MCF 10A (cell line): ENCODE measurements at places on chromosomes 16 and 17.

GRCh38 chr16:89473136-89473712 lies 17.1 kb downstream of the ANKRD11 start:
- DNase-seq = no peak

GRCh38 chr17:79645022-79645776 lies 34.3 kb upstream of the RBFOX3 start:
- no peak for DNase-seq

DNA sequence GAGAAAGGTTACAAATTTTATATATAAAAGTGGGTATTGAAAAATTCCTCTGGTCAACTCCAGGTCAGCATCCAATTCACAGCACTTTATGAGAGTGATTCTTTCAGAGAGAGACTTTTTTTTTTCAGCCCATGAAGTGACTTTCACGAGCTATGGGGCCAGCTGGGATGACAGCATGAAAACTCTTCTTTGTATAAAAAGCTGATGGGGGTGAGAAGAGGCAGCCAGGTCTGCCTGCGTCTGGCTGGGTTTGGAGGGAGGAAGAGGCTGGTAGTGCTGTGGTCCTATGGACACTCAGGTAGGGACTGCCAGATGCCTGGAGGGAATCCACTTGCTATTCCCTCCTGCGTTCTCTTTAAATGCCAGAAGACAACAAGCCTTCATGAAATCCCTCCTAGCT lies 250.6 kb downstream of the UTP18 start:
- no peak for DNase-seq

GRCh38 chr17:12553625-12554024 lies 112.1 kb upstream of the MYOCD start:
- DNase-seq = no peak

- DNase-seq = no peak
These were observed 175.4 kb downstream of the AATF start for GRCh38 chr17:37123941-37124820.

DNA sequence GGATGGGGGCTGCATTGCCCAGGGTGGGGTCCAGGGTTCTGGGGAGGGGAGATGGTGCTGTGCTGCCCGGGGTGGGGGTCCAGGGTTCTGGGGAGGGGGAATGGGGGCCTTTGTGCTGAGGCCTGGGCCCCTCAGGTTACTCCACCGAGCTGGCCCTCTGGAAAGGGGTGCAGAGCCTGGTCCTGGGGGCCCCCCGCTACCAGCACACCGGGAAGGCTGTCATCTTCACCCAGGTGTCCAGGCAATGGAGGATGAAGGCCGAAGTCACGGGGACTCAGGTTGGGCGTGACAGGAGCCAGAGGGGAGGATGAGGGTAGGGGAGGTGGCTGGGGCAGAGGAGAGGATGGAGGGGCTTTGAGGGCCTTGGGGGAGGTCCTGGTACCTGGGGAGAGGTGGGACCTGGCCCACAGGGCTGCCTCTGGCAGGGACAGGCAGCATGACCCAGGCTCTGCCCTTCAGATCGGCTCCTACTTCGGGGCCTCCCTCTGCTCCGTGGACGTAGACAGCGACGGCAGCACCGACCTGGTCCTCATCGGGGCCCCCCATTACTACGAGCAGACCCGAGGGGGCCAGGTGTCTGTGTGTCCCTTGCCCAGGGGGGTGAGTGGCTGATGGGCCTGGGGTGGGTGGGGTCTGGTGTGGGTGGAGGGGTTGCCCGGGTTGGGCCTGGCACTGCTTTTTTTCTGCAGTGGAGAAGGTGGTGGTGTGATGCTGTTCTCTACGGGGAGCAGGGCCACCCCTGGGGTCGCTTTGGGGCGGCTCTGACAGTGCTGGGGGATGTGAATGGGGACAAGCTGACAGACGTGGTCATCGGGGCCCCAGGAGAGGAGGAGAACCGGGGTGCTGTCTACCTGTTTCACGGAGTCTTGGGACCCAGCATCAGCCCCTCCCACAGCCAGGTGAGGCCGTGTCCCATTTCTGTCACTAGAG lies 7.8 kb downstream of the ITGAX start:
- DNase-seq = no peak

GRCh38 chr16:73186752-73187601 lies 139.0 kb upstream of the ZFHX3 start:
- no peak for DNase-seq

DNA sequence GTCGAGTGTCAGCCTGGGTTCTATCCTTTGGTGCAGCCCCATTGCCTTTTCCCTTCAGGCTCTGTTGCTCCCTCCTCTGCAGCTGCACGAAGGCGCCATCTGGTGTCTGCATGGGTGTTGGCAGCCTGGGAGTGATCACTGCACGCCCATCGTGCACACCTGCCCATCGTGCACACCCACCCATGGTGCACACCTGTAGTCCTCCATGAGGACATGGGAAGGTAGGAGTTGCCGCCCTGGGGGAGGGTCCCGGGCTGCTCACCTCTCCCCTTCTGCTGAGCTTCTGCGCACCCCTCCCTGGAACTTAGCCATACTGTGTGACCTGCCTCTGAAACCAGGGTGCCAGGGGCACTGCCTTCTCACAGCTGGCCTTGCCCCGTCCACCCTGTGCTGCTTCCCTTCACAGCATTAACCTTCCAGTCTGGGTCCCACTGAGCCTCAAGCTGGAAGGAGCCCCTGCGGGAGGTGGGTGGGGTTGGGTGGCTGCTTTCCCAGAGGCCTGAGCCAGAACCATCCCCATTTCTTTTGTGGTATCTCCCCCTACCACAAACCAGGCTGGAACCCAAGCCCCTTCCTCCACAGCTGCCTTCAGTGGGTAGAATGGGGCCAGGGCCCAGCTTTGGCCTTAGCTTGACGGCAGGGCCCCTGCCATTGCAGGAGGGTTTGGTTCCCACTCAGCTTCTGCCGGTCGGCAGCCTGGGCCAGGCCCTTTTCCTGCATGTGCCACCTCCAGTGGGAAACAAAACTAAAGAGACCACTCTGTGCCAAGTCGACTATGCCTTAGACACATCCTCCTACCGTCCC lies 2.9 kb downstream of the CTRL start:
- peak; percentile 75 for DNase-seq

GRCh38 chr17:78589031-78589675 lies 12.0 kb upstream of the DNAH17 start:
- DNase-seq = no peak
